Right lobe of liver (tissue), 6 donors: ENCODE measurements at places on chromosomes 1 and 21. TPM values are rescaled to one million over a fixed set of nuclear protein-coding genes. Genes with fewer than 3 reads are reported as not detected.

GRCh38 chr1:167924543-167925231 is 10.8 kb upstream of the ADCY10 start:
- no peaks in the 10 kb centered on the region for H3K4me1 ChIP-seq
- H3K27me3 ChIP-seq: no peaks in the 10 kb centered on the region
- H3K27ac ChIP-seq: no peak overlapping the region

DNA sequence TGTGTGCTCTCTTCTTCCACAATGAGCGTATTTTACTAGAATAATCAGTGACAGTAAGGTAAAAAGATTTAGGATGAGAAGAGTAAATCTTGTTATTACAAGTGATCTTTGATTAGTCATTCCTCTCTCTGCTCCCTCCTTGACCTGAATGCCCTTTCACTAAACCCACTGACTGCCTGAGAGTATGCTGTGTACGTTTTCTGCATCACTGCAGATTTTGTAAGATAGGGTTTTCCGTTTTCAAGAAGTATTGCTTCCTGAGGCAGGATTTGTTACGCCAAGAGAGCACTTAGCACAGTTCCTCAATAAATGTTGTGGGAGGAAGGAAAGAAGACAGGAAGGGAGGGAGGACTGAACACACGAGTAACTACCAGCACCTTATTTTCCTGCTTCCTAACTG is 7.7 kb upstream of the LAMB3 start:
- H3K4me1 ChIP-seq: peaks cover 77% of the 10 kb centered on the region
- no peaks in the 10 kb centered on the region for H3K27me3 ChIP-seq
- H3K4me3 ChIP-seq: no peak overlapping the region
- no peak for DNase-seq

- DNase-seq: peak; percentile 24
- H3K4me3 ChIP-seq: no peak overlapping the region
- peaks cover 36% of the 10 kb centered on the region for H3K4me1 ChIP-seq
- no peak overlapping the region for H3K27ac ChIP-seq
- peaks cover 17% of the 10 kb centered on the region for H3K36me3 ChIP-seq
These were observed 13.1 kb downstream of the ZBTB7B start for GRCh38 chr1:155015527-155016230.

DNA sequence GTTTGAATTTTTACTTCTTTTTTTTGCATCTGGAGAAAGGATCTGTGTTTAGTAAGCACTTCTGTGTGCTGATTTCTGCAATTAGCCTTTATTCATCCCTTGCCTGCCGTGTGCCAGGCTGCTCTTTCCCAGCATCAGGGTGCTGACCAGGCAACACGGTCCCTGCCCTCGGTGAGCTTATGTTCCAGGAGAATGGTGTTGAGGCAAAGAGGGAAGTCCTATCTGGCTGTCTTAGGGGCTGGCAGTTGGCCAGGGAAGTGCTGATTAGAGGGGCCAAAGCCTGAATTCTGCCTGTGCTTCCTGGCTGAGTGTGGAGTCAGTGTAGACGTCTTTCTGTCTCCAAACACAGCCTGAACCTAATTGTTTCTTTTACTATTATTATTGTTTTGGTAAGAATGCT is 187.1 kb downstream of the CAMTA1 start:
- no peaks in the 10 kb centered on the region for H3K4me1 ChIP-seq
- H3K27ac ChIP-seq: no peak overlapping the region
- DNase-seq: no peak
- no peak overlapping the region for H3K4me3 ChIP-seq
- H3K36me3 ChIP-seq: no peaks in the 10 kb centered on the region
- H3K27me3 ChIP-seq: no peaks in the 10 kb centered on the region

DNA sequence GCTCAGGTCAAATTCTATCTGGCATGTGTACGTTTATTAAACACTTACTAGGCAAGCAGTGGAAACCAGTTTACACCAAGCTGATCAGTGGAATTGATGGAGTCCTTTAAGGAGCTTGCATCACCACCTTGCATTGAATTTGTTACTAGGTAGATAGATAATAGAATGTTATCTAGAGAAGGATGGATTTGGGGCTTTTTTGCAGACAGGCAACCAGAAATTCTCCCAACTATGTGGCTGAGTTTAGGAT is 44.9 kb downstream of the HHAT start:
- H3K4me1 ChIP-seq: peaks cover 8% of the 10 kb centered on the region
- no peak overlapping the region for H3K4me3 ChIP-seq
- H3K27ac ChIP-seq: peak overlapping the region; percentile 85
- no peaks in the 10 kb centered on the region for H3K36me3 ChIP-seq

- H3K27me3 ChIP-seq: no peaks in the 10 kb centered on the region
- H3K4me1 ChIP-seq: no peaks in the 10 kb centered on the region
- H3K4me3 ChIP-seq: no peak overlapping the region
- DNase-seq: no peak
These were observed 267.9 kb upstream of the DPYD start for GRCh38 chr1:98188774-98189173.

GRCh38 chr1:80369780-80370179 is 1363.2 kb upstream of the ADGRL4 start:
- no peaks in the 10 kb centered on the region for H3K27me3 ChIP-seq
- no peaks in the 10 kb centered on the region for H3K4me1 ChIP-seq
- H3K36me3 ChIP-seq: no peaks in the 10 kb centered on the region
- no peak overlapping the region for H3K4me3 ChIP-seq
- no peak overlapping the region for H3K27ac ChIP-seq

DNA sequence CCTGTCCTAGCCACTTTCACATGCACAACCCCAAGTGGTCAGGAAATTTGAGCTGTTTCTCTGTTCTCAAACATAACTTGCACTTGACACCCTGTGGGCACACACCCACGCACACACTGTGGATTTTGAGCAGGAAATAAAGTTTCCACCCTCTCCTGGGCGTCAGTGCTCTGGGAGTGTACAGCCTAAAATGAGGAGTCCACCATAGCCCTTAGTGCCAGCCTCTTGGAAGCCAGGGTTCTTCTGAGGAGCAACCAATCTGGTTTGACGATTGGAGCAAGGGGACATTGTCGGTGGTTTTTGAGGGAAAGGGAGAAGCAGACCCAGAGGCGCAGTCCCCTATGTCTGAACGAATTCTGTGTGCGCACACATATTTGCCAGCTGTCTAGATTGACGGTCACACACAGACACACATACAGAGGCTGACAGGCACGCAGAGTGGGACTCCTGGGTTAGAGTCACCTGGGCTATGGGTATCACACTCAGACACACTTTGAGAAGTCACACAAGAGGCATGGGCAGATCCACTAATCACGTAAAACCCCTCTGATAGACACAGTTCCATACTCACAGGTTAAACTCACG is 2.7 kb downstream of the DMBX1 start:
- peaks cover 4% of the 10 kb centered on the region for H3K27me3 ChIP-seq
- H3K36me3 ChIP-seq: no peaks in the 10 kb centered on the region
- DNase-seq: no peak
- no peak overlapping the region for H3K4me3 ChIP-seq
- H3K27ac ChIP-seq: no peak overlapping the region

- H3K4me3 ChIP-seq: no peak overlapping the region
- no peaks in the 10 kb centered on the region for H3K27me3 ChIP-seq
- no peak overlapping the region for H3K27ac ChIP-seq
- DNase-seq: peak; percentile 23
- no peaks in the 10 kb centered on the region for H3K36me3 ChIP-seq
These were observed 44.0 kb upstream of the LRP8 start for GRCh38 chr1:53371851-53372250.

GRCh38 chr1:89884718-89885596 is 64.1 kb downstream of the LRRC8D start:
- no peak for DNase-seq
- no peaks in the 10 kb centered on the region for H3K27me3 ChIP-seq
- no peak overlapping the region for H3K27ac ChIP-seq
- H3K4me1 ChIP-seq: peaks cover 12% of the 10 kb centered on the region
- H3K36me3 ChIP-seq: no peaks in the 10 kb centered on the region

DNA sequence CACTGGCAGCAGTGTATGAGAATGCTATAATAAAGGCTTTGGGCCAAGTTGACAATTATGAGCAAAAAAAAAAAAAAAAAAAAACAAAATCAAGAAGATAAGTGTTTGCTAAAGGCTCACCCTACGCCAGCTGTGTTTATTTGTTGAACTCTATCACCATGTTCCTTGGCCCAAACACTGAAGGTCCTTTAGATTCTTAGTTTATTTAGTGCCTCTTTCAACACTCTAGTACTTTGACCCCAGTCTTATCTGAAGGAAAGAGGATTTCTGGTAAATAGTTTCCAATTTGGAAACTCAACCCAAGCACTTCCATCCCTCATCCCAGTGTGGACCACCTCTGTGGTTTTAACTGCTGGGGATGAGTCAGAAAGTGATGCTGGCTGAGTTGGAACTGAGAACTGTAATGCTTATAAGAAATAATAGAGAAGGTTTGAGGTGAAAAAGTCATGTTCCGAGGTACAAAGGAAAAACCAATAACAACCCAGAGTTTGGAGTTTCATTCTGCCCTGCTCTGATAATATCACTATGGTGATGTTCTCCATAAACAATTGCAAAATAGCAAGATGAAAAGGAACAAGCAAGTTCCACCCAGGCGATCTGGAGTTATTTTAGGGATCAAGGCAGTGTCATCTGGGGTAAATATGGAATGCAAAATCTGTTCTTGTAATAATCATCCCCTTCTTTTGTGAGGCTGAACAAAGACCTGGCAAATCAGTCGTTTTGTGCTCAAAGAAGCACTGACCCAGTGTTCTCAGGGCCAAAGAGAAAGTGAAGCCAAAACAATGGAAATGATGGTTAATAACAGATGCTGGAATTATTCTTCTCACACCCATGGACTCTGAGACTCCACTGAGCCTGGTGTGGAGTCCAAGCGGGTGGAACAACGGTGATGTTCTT is 19.7 kb upstream of the CAPZB start:
- DNase-seq: no peak
- H3K27me3 ChIP-seq: no peaks in the 10 kb centered on the region
- H3K27ac ChIP-seq: no peak overlapping the region

GRCh38 chr1:240931031-240931430 is 319.1 kb upstream of the GREM2 start:
- no peak overlapping the region for H3K27ac ChIP-seq
- no peaks in the 10 kb centered on the region for H3K36me3 ChIP-seq
- H3K4me1 ChIP-seq: no peaks in the 10 kb centered on the region
- DNase-seq: no peak

DNA sequence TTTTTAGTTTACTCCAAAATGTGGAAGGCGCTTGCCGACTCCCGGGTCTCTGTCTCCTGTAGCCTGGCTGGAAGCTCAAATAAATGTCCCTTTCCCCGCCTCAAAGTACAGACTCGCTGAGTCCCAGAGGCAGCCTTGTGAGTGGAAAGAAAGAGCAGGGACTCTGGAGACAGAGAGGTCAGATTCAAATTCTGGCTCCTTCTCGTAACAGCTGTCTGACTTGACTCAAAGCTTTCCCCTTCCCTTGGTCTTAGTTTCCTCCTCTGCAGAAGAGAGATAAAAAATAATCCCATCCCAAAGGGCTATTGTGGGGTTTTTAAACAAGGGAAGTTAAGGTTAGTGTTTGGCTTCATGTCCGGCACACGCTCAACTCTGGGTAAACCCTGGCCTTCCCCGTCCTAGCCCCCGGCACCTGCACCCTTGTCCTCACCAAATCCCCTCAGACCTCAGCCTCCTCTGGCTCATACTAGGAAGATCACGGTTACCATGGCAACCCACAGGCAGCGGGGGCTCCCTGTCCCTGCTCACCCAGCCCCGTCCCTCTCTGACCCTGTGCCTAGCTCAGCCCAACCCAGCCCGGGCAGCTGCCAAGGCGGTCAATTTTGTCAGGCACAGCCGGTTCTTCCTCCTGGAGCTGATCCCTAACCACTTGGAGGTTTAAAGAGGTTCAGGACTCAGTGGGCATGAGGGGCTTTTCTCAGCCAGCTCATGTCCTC is 49.2 kb upstream of the IGSF21 start:
- H3K4me3 ChIP-seq: no peak overlapping the region
- no peaks in the 10 kb centered on the region for H3K4me1 ChIP-seq

DNA sequence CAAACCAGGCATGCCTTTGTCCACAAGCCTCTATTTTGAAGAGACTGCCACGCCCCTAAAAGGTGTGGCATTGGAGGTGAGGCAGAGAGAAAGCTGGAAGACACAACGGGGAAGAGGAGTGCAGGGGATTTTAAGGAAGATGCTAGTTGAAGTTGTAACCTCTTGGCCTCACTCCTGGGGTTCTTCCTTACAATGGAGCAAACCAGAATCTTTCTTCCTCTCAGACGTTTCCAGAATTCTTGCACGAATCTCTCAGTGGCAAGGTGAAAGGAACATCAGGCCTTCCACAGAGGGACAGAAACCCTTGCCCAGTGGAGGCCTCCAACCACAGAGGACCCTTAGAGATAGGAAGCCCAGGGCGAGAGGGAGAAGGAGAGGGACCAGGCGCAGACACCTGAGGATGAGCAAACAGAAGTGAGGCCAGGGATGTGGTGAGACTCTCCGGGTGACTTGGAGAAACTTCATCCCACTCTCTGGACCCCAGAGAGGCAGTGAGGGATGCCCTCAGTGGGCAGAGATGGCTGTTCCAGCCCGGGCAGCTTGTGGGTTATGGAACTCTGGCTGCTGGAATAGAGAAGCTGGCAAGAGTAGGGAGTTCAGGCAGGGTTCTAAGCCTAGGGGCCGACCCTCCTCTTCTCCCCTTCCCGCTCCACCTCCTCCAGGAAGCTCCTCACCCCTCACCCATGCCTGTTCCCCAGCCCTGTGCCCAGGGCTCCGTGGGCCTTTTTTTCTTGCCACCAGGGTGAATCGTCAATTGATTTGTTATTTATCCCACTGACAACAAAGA is 136.8 kb upstream of the RUNX3 start:
- no peak overlapping the region for H3K4me3 ChIP-seq
- H3K27ac ChIP-seq: no peak overlapping the region
- H3K4me1 ChIP-seq: no peaks in the 10 kb centered on the region
- H3K36me3 ChIP-seq: no peaks in the 10 kb centered on the region

DNA sequence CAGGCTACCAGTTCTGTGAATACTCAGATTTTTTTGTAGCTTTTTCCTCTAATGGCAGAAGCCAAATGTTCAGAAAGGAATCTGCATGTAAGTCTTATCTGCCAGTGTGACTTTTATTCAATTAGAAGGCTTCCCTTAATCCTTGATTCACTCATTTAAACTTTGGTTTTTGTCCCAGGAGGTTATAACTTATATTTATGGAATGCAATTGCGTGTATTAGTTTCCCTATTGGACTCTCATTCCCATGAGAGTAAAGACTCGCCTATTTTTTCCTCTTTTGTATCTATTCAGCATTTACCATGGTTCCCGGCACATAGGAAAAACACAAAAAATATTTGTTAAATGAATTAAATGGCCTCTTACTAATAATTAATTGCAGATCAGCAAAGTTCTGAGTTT is 3.5 kb downstream of the NTMT2 start:
- no peak overlapping the region for H3K4me3 ChIP-seq
- no peaks in the 10 kb centered on the region for H3K4me1 ChIP-seq
- no peak for DNase-seq
- no peak overlapping the region for H3K27ac ChIP-seq
- H3K27me3 ChIP-seq: no peaks in the 10 kb centered on the region

- no peaks in the 10 kb centered on the region for H3K4me1 ChIP-seq
- H3K27me3 ChIP-seq: no peaks in the 10 kb centered on the region
- no peak for DNase-seq
These were observed 53.6 kb upstream of the DMRTA2 start for GRCh38 chr1:50476800-50477199.

TEDDM1 gene
- not detected for total RNA-seq

DNAH14 gene
- 9.2 TPM for total RNA-seq

LIN28A gene
- total RNA-seq: not detected

ELAPOR1 gene
- 0.25 TPM for total RNA-seq

SPRR2A gene
- not detected for total RNA-seq

IPO13 gene
- total RNA-seq: 18.9 TPM
